ENCODE measurements at places on chromosomes 1 and 21.

GRCh38 chr1:234609691-234610042, 311 bp downstream of the IRF2BP2 start:
- DNase-seq: no peak

- no peak for DNase-seq
These were observed 1.5 kb upstream of the AMPD1 start for GRCh38 chr1:114696810-114697209.

DNA sequence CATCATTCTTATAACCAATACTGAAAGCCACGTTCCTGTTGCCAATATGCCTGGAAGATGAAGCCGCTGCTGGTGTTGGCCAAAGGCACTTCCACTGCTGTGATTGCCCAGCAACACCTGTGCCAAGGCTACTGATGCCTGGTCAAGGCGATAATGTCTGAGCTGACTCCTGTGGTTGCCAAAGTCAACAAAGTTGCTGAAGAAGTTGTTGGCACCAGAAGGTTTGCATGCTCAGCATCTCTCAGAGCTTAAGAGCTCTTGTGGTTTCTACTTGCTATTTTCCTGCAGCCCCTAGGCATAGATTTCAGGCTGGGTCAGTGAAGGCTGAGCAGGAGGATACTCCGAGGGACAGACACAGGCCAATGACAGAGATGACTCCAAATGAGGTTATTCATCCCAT, 63.4 kb upstream of the RAB3GAP2 start:
- no peak for DNase-seq

GRCh38 chr1:226787071-226787470, 48.0 kb upstream of the ITPKB start:
- no peak for DNase-seq

GRCh38 chr1:116332451-116332850, 40.6 kb upstream of the ATP1A1 start:
- no peak for DNase-seq

GRCh38 chr21:40379881-40380810, 466.8 kb downstream of the DSCAM start:
- no peak for DNase-seq

DNA sequence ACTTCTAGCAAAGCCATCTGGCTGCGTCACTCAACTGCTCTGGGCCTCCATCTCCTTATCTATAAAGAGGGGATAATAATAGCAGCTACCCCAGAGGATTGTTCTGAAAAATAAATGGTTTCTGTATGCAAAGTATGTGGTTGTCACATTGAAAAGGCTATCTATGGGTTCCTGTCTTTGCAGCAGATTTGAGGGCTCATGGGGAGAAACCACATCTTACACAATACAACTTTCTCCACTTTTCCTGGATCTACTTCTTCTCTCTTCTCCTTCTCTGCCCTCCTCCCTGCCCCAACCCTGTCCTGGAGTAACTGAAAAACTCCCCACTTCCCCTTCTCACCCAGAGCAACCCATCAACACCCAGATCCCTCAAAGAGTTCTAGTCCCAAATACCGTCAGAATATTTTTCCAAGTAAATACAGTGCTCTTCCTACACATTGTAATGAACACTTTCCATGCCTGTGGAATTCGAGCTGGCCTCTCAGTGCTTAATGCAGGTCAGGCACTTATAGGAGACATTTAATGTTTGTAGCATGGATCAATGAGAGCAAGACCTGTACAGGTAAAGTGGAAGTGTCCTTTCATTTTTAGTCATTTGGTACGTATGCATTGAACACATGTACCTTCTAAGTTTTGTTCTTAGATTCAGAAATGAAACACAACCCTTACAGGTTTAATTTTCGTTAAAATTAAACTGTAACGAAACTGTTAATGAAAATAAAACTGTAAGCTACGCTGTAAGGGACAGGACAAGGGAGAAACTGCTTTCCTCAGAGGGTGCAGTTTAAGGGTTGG, 131.9 kb downstream of the AK5 start:
- no peak for DNase-seq

- no peak for DNase-seq
These were observed 6.6 kb upstream of the LRRC3 start for GRCh38 chr21:44448651-44449131.

GRCh38 chr1:58754073-58754613, 29.7 kb downstream of the JUN start:
- DNase-seq: no peak

DNA sequence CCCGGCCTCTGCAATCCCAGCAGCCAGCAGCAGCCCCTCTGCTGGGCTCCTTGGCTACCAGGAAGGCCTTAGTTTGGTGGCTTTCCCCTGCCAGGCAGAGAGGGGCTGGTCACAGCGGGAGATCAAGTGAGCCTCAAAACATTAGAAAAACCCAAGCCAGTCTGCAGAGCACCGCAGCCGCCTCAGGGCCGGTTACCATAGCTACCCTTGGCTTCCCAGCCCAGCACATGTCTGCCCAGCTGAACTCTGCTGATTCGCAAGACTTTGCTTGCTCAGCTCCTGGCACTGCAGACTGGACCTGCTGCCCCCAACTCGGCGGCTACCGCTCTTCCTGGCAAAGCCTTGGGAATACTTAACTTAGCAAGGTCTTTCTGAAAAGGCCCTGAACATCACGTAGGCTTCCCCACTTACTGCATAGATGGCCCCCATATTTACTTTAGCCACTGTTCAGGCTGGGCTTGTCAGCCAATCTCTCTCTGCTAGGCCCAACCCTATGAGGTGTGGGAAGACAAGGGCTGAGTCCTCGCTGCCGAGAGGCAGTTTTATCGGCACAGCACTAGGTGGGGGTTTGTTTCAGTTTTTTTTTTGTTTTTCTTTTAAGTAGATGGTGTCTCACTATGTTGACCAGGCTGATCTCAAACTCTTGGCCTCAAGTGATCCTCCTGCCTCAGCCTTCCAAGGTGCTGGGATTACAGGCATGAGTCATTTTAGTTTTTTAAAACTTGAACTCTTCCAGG, 28.6 kb upstream of the PLEKHG5 start:
- DNase-seq: no peak

DNA sequence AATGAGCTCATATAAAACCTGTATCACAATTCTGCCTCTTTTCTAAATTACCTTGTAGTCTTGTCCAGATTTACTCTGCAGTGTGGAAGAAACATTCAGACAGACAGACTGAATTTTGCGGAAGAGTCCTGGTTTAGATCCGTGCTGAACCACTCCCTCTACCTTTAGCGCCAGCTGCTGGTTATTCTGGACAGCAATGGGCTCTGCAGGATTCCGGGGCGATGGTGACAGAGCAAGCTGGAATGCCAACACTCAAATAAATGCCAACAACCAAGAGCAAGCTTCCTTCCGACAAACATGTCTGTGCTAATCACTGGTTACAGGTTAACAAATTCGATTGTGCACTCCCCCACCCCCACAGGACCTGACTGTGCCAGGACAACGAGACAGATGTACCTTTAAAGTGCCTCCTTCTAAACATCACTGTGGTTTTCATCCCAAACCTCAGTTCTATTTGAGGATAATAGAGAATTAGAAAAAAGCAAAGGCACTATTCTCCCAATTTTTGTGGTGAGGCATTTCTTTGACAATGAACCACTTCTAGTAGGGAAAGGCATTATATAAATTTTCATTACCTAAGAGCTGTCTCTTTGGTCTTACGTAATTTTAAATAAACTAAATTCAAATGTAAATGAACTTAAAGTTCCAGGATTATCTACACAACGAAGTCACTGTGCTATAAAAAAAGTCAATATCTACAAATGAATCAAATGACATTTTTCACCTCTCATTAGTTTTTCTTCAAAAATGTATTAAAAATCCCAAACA, 90.4 kb downstream of the INTS7 start:
- DNase-seq: no peak

- no peak for DNase-seq
These were observed 241.0 kb upstream of the SGIP1 start for GRCh38 chr1:66292944-66293343.

DNA sequence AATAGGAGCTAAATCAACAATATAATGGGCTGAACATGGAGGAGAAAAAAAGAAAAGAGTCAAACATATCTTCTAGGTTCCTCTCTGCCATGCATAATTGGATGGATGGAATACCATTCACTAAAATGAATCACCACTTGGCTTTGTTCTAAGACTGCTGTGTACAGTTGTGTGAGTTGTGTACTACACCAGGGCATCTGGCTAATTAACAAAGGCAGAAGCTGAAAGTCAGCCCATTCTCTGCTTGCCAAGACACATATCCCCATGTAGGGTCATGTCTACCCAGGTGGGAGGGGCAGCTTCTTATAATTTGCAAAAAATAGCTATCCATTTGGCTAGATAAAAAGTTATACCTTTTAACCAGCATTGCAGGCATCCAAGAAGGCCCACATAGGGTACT, 21.0 kb downstream of the JUN start:
- DNase-seq: no peak

DNA sequence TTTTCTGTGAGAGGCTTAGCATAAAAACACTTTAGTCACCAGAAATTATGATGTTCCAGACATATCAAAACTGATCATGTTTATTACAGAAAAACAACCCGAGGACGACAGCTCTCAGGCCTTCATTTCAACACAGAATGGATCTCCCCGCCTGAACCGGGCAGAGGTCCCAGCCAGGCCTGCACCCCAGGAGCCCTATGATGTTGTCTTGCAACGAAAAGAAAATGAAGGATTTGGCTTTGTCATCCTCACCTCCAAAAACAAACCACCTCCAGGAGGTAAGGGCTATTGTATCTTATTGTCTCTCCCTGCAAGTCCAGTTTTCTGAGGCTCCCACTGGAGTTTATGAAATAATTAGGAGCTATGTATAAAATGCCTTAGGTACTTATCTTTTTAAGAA, 105.5 kb downstream of the PHTF1 start:
- no peak for DNase-seq

GRCh38 chr21:36773117-36773516, 74.2 kb downstream of the SIM2 start:
- no peak for DNase-seq

GRCh38 chr21:27776925-27777553, 810.2 kb upstream of the ADAMTS5 start:
- no peak for DNase-seq

GRCh38 chr21:18228060-18228739, 16.4 kb upstream of the CHODL start:
- DNase-seq: no peak

GRCh38 chr1:223338811-223339746, 24.9 kb downstream of the SUSD4 start:
- no peak for DNase-seq

- DNase-seq: no peak
These were observed 59.7 kb upstream of the IGSF5 start for GRCh38 chr21:39685236-39685635.

- no peak for DNase-seq
These were observed 2.2 kb downstream of the AVPR1B start for GRCh38 chr1:206114692-206115640.

GRCh38 chr1:202857136-202857610, 31.8 kb downstream of the RABIF start:
- DNase-seq: no peak

GRCh38 chr21:36396971-36397370, 11.8 kb downstream of the CHAF1B start:
- no peak for DNase-seq

DNA sequence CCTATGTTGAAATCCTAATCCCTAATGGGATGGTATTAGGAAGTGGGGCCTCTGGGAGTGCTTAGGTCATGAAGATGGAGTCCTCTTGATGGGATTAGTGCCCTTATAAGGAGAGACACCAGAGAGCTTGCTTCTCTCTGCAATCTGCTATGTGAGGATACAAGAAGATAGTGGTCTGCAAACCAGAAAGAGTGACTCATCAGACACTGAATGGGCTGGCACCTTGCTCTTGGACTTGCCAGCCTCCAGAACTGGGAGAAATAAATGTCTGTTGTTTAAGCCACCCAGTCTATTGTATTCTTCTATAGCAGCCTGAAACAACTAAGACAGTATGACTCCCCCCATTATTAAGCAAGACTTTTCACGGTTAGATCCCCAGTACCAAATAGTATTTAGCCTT, 43.3 kb downstream of the C8B start:
- DNase-seq: no peak

DNA sequence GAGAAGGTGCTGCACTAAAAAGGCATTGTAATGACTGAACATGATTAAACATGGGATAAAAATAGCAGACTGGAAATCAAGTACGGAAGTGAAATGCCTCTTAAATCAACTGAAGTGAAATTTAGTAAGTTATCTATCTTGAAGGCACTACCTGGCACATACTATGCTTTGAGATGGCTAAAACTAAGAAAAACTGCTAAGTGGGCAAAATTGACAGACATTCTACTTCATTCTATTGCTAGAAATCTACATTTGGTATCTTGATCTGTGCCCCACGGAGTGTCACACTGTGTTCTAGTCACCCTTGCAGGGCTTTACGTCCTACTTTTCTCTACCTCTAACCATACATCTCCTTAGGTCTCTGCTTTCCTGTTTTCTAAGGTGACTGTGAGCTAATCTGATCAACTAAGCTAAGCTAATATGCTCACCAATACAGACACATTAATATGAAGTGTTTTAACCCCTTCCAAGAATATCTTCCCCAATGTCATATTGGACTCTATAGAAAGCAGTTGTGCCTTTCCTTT, 4.1 kb downstream of the PDC start:
- no peak for DNase-seq

DNA sequence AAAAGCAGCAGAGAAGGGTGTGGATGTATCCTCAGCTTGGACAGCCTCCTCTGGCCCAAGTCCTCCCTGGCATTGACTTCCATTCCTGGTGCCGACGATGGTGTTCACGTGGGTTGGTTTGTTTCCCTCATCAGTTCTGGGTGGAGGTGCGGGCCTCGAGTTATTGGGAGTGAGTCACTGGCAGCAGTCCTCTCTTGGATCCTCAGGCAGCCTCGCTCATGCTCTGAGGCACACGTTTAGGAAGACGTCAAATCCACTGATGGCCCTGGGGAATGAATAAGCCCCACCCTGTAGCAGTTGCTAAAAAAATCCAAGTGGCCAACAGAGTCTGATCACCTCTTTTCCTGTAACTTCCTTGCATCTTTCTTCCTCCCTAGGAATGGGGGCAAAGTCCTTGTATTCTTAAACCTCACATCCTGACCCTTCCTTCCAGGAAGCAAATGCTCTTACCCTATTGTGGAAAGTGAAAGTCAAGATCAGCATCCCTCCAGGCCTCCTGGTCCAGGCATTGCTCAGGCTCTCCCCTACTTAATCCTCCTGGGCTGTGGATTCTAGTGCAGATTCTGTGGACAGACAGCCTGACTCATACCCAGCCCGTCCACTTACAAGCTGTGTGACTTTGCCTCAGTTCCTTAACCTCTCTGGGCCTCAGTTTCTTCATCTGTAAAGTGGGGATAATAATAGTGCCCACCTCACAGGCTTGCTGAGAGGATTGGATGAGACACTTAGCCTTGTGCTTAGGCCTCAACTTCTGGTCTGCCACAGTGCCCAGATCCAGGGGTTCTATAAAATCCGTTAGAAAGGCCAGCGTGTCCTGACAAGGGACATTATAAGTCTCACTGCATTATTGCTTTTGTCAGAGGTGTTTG, 111.1 kb downstream of the TLR5 start:
- no peak for DNase-seq
